ENCODE measurements at places on chromosomes 6 and 20.

DNA sequence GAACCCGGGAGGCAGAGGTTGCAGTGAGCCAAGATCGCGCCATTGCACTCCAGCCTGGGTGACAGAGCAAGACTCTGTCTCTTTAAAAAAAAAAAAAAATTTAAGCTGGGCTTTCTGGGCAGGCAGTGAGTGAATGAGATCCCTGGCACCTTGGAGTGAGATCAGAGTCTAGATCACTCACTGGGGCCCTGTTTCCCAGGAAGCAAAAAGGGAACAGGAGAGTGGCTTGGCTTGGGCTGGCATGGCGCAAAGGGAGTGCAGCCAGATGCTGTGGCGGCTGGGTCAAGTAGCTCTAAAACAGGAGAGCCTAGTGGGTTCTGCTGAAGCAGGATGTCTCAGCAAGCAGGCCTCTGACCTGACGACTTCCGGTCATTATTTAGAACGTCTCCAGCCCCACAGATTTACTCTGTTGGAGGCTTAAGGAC is 10.4 kb downstream of the PLCG1 start:
- no peak for DNase-seq

GRCh38 chr6:105740946-105741645 is 338.2 kb upstream of the PREP start:
- no peak for DNase-seq

GRCh38 chr20:15930311-15931305 is 642.6 kb downstream of the KIF16B start:
- peak; percentile 27 for DNase-seq

DNA sequence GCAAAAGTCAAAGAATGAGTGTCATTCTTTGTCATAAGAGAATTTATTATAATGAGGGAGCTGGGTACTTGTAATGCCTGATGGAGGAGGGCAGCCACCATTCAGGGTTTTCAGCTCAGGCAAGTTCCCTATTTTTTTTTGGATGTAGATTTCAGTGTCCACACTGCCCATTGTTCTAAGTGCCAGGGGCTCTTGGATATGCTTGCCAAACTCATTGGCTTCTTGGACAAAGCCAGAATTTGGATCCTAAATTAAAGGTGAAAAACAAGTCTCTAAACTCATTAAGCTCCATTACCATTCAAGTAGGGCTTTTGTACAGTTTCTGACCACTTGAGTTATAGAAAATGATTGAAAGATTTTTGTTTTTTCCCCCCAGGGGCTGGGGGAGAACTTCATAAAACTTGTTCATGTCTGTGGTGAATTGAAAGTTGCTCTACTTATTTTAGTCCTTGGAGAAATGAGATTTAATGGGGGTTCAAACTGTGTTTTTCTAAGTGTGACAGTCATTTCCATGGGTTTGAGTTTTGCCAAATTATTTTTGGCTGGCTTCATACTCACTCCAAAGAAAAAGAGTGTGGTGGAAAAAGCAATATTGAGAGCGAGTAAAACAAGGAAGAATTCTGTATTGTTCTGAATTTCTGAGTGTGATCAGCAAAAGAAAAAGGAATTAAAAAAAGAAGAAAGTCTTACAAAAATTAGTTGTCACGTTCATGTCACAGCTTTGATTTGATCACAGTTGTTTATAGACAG is 46.0 kb downstream of the TIAM2 start:
- DNase-seq = no peak

DNA sequence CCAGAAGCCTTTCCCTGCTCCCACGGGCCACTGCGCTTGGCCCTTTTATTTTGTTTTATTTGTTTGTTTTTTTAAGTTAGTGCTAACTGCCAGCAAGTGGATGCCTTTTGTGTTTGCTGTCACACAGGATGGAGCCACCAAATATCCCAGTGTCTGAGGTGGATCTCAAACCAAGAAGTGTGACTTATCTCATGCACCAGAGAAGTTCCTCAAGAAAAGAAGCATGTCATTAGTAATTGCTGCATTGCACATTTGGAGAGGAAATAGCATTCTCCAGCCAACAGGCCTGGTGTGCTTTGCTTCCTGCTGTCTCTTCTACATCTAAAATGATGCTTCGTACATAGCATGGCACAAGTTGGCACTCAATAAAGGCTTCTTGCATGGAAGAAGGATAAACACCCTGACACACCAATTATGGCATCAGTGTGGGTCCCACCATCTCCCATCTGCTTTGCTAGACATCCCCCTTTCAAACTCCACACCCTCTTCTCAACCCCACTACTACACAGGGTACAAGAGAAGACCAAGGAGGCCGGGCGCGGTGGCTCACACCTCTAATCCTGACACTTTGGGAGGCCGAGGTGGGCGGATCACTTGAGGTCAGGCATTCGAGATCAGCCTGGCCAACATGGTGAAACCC is 1.9 kb upstream of the ATP9A start:
- peak; percentile 19 for DNase-seq

DNA sequence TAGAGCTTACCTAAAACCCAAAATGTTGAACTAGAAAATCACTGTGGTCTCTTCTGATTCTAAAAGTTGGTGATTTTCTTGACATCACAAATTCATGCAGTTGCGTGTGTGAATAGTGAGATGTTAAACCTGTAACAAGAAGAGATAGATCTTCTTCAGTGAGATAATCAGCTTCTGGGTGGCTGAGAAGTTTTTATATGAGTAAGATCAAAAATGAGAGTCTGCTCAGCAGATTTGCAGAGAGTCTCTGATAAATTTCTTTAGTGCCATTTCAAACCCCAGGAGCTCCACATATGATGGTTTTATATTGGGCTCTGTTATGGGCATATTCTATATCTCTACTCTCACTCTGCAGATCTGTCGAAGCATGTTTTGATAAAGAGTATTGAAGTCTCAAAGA is 185.4 kb downstream of the ZFAND3 start:
- no peak for DNase-seq

DNA sequence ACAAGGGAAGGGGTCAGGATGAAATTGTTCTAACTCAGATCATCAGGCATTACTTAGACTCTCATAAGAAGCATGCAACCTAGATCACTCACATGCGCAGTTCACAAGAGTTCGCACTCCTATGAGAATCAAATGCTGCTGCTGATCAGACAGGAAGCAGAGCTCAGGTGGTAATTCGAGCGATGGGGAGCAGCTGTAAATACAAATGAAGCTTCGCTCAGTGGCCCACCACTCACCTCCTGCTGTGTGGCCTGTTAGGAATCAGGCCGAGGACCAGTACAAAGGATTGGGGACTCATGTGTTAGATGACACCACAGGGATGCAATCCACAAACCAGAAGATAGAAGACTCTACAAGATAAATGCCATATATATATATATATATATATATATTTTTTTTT is 31.5 kb upstream of the TOP1 start:
- no peak for DNase-seq

DNA sequence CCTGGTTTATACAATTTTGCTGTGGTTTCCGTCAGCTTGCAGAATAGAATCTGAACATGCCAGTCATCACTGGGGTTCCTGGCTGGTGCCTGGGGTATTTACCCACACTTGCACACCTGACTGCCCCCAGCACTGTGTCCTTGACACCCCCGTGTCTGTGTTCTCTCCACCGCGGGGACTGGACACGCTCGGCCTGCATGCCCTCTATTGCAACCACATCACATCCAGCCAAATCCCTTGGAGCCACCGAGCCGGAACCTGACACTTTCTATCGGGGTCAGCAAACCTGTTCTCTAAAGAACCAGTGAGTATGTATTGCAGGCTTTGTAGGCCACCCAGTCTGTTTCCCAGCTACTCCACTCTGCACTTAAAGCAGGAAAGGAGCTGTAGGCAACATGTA is 527.5 kb downstream of the PRKN start:
- no peak for DNase-seq

- DNase-seq = no peak
These were observed at the start of gene CCN6 for GRCh38 chr6:112054001-112054400. TSS of gene CCN6 (plus strand) at chr6:112054104. CDS start at chr6:112054358, 254 bp downstream.

GRCh38 chr6:24692003-24692402 is 25.1 kb downstream of the ACOT13 start:
- DNase-seq = no peak

- DNase-seq = no peak
These were observed 78.8 kb upstream of the ZNFX1 start for GRCh38 chr20:49356676-49357075.
